ENCODE measurements at places on chromosomes 11 and 22.

- DNase-seq, result no peak
These were observed 3.9 kb downstream of the FOSL1 start for GRCh38 chr11:65896034-65896999.

DNA sequence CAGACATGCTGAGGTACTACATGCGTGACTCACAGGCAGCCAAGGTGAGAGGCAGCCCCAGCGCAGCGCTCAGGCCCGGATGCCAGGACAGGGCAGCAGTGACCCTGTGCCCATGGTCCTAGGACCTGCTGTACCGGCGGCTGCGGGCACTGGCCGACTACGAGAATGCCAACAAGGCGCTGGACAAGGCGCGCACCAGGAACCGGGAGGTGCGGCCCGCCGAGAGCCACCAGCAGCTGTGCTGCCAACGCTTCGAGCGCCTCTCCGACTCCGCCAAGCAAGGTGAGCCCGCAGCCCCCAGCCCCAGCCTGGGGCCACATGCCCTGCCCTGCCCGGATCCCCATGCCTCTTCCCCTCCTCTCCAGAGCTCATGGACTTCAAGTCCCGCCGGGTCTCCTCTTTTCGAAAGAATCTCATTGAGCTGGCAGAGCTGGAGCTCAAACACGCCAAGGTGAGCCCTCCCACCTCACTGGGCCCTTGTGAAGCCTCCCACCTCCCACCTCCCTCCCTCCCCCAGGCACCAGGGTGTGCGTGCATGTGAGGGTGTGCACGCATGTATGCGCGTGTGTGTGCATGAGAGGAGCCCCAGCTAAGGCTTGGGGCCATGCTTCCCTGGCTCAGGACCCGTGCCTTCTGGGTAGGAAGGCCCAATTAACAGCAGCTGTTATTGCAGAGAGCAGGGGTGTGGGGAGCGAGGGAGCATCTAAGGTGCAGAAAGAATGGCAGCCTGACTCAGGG is 5.3 kb downstream of the CFL1 start:
- DNase-seq, result no peak

- no peak for DNase-seq
These were observed 19.6 kb downstream of the RNF121 start for GRCh38 chr11:71948314-71949027.

GRCh38 chr11:125404811-125405790 is 91.0 kb downstream of the FEZ1 start:
- DNase-seq, result peak; percentile 46

- no peak for DNase-seq
These were observed 8.1 kb downstream of the RRM1 start for GRCh38 chr11:4102711-4103110.

- no peak for DNase-seq
These were observed 1.0 kb downstream of the ARHGAP8 start for GRCh38 chr22:44753189-44754042.

- DNase-seq, result no peak
These were observed 2193.4 kb upstream of the RAG2 start for GRCh38 chr11:38791346-38791961.

DNA sequence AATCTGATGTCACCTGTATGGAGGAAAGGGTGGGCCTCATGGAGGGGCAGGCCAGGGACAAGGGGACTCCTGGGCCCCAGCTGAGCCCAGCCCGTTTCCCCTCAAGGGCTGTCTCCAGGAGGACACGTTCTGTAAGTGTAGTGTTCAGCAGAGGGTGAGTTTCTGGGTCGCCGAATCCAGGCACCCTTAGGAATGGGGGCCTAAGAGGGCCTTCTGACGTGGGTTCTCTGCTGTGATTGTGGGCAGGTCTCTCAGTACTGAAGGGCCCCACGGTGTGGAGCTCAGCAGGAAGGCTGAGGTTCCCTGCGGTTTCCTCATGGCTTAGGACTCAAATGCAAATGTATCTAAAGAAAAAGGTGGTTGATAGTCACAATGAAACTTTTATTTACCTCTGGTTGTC is 6.5 kb downstream of the PTDSS2 start:
- no peak for DNase-seq

- DNase-seq, result no peak
These were observed 5.3 kb downstream of the TYR start for GRCh38 chr11:89182773-89183518.

DNA sequence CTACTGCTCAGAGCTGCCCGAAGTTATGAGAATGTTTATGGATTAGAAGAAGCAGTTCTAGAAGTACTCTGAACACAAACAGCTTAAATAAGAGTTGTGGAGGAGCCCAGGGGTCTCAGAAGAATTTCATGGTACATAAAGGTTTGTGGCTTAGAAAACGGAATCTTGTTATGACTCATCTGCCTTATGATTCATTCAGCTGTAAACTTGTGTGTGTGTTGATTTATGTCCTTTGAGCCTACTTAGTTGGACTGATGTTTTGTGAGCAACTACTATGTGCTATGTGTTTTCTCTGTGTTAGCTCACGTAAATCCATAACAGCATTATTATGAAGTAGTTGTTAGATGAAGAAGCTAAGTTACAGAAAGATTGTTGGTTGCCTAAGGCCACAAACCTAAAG is 203.7 kb downstream of the PGR start:
- no peak for DNase-seq

DNA sequence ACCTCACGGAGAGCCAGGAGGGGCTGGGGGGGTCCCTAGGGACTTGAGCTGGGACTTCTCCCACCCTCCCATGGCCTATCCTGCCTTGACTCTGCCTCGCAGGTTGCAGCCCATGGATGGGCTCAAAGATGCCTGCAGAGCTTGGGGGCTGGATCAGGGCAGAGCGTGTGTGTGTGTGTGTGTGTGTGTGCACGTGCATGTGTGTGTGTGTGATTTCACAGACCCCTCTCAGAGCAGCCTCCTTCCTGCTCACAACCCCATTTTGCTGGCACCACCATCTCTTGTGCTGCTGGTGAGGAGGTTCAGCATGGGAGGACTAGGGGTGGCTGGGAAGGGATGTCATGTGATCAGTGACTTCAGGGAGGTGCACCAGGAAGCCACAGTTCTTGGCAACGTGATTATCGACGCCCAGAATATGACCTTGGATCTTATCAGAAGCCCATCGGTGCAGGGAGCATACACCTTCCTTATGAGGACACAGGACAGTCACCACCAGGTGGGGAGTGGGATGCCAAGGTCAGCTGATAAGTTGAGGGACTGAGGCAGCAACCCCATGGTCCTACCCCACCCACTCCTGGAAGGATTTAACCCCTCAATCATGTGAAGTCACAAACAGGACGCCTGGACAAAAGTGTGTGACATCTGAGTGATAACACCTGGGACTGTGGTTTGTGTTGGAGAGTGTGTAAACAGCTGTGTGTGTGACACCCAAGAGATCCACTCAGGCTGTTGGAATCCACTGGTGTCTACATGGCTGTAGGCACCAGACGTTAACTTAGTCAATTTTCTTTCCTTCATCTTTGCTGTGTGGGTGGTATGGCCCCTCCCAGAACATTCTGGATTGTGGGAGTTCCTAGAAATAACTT is 1.8 kb upstream of the NAALADL1 start:
- DNase-seq, result no peak

DNA sequence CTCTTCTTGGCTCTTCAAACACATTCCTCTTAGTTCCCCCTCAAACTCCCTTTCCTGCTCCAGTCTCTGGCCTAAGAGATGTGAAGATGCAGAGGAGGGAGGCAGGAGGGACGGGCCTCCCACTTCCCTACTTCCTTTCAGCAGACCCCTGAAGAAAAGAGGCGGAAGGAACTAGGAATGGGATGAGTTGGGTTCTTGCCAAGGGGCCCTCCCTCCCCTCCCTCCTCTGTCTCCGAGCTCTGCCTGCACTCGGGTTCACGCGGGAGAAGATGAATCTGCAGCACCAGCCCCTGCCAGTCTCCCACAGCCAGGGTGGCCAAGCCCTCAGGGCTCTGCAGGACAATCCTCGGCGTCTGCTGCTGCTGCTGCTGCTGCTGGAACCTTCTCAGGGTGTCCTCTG is 24.3 kb upstream of the PKNOX2 start:
- DNase-seq, result no peak

- DNase-seq, result no peak
These were observed 87.3 kb downstream of the ARHGAP8 start for GRCh38 chr22:44839721-44840120.

DNA sequence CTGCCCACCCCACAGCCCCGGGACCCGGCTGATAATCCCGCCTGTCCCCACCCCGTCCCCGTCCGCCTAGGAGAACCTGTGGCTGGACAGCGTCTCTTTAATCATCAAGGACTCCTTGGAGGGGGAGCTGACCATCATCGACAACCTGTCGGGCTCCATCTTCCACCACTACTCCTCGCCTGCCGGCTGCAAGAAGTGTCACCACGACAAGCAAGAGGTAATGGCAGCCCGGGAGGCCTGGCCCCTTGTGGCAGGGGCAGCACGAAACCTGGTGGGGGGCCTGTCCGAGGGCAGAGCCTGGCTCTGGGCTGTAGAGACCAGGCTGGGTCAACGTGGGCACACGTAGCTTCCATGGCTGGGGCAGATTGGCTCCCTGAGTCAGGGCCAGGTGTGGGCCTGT is 109.1 kb downstream of the CACNA1I start:
- no peak for DNase-seq

- no peak for DNase-seq
These were observed 69.4 kb downstream of the DDX10 start for GRCh38 chr11:108734283-108734682.

DNA sequence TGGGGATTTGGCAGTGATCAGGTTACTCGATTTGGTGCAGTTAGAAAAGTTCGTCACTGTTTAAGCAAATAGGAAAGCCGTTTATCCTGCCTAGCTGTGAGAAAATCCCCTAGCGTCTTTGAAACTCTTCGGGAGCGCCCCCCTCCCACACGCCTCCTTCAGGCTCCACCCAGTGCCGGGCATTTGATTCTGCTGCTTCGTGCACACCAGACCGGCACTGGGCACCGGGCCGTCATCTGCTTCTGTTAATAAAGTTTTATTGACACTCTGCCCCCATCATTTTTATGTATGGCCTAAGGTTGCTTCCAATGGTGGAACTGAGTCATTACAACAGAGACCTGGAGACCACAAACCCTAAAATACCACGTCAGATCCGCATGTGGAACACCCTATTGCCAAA is 50.9 kb downstream of the IGF2 start:
- DNase-seq, result no peak

- DNase-seq, result no peak
These were observed 7.0 kb downstream of the FADD start for GRCh38 chr11:70210051-70210501.

DNA sequence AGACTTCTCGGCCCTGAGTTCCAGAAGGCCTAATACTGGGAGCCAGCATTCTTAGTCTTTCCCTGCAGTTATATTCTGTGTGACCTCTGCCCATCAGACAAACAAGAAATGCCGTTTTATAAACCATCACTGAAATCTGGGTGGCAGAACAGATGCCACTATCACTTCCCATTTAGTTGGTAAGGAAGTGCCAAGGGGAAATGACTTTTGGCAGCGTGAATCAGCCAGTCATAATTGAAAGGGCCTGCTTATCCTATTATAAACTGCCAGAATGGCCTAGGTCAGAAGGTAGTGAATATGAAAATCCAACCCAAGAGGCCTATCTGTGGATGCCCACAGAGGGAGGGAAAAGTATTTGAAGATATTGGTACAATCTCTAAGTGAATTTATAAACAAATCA is 646.8 kb upstream of the CCDC90B start:
- DNase-seq, result no peak

GRCh38 chr22:27336151-27337090 is 465.1 kb downstream of the MN1 start:
- no peak for DNase-seq

GRCh38 chr11:58125469-58125868 is at the start of gene OR9I1:
Gene OR9I1, minus strand, starts transcription at chr11:58125530. Its CDS starts 6,086 bp downstream, at chr11:58119444.
- DNase-seq, result no peak

- DNase-seq, result no peak
These were observed 4.0 kb upstream of the HDAC10 start for GRCh38 chr22:50255099-50255498.

- no peak for DNase-seq
These were observed 46.0 kb upstream of the HIPK3 start for GRCh38 chr11:33211153-33211552.

DNA sequence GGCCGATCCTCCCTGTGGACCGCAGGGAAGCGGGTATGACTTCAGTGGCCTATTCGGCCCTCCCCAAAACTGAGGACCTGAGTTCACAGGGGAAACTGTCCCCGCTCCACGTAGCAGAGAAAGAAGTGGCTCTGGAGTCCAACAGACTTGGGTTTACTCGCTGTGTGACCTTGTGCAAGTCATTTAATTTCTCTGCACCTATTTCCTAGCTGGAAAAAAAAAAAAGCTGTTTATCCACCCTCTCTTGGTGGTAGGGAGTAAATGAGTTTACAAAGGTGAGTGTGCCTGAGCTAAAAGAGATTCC is 2.2 kb downstream of the SPON1 start:
- DNase-seq, result no peak

DNA sequence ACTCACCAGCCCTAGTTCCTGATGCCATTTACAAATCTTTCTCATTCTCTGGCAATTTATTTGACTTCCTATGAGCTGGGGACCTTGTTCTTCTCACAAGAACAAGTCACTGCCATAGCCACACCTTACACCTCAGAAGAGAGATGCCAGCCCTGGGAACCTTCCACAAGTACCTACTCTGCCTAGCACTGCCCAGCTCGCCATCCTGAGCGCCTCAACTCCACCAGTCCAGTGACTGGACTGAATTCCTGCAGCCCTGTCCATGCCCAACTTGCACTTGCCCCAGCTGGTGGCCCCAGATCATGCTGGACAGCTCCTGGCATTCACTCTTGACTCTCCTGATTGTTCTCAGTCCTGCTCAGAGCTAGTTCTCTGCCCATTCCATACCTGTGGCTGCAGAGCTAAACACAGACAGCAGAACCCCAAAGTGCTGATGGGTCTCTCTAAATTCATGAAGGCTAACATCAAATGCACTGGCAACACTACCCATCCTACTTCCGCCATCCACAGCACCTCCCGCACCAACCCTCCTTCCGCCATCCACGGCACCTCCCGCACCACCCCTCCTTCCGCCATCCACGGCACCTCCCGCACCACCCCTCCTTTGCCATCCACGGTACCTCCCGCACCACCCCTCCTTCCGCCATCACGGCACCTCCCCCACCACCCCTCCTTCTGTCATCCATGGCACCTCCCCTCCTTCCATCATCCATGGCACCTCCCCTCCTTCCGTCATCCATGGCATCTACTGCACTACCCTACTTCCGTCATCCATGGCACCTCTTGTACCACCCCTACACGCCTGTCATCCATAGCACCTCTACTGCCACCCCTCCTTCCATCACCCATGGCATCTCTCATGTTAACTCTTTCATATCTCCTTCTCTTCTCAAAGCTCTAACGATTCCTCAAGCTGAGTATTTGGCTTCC is 23.6 kb upstream of the SLC25A1 start:
- no peak for DNase-seq

GRCh38 chr11:112289588-112290492 is 29.2 kb upstream of the PLET1 start:
- peak; percentile 64 for DNase-seq

GRCh38 chr22:31945971-31946680 is 1.8 kb downstream of the YWHAH start:
- DNase-seq, result no peak

Data from stimulated activated CD8-positive, alpha-beta memory T cell treated with anti-CD3 and anti-CD28 coated beads, Interleukin-7, amount 100 ng/mL, for 4 hours (primary cell).